ENCODE measurements at places on chromosomes 12 and 14.

DNA sequence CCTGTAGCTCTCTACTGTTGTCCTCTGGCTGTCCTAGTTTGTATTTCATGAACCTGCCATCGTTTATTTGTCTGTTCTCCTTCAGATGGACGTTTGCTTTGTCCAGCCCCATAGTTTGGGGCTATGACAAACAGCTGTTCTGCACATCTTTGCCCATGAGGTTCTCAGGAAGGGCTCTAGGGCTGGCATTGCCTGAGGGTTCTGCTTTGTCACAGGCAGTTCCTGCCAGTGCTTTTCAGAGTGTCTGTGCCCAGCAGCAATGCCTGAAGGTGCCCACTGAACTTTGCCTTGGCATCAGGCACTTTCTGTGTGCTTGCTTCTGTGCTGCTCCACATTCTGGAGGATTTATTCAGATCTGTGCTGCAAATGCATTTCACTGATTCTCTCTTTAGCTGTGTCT is 361.3 kb downstream of the TMEM121 start:
- DNase-seq = no peak

- no peak for DNase-seq
Observed at GRCh38 chr14:104442631-104443390, 136.8 kb upstream of the C14orf180 start.

DNA sequence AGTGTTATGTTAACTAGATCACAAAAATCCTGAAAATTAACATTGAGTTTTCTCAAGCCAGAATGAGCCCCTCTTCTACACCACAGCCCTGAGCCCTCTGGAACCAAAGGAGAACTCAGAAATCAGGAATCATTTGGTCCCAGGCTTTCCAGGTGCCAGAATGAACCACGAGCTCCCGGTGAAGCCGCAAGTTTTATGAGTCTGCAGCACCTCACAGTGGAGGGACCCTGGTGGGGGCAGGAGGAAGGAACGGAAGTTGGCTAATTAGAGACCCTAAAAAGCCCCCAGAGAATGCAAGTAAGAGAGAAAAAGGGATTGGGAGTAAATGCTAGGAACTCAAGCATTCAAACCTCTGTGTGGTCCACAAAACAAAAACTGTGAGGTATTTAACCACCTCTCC is 52.9 kb upstream of the BCL2L14 start:
- DNase-seq = no peak

DNA sequence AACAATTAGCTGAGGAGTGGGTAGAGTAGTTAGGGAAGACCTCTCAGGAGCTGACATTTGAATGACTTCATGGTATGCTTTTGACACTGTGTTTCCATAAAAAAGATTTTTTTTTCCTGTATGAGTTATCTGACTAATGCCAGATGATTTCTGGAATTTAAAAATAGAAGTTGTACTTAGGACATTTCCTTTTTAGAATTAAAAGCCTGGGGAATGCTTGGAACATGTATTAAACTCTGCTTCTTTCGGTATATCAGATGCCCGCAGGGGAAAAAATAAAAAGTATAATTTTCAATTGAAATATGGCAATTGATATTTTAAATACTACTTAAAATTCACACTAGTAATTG is 41.1 kb downstream of the BRMS1L start:
- no peak for DNase-seq

DNA sequence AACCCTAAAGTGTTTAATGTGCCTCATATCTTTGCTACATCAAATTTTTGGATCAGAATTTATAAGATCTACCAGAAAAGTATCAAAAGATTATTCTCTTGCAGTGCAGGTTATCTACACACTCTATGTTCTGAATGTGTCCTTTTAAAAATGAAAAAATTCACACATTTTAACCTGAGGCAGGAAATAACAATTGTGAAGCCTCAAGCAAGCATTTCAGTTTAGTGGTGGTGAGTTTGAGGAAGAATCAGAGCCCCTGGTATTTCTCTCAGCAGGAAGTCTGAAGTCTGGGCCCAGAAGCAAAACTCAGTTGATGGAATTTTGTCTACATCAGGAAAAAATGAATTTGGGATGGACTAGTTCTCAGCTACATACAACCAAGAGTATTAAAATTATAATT is 137.0 kb upstream of the PZP start:
- no peak for DNase-seq

DNA sequence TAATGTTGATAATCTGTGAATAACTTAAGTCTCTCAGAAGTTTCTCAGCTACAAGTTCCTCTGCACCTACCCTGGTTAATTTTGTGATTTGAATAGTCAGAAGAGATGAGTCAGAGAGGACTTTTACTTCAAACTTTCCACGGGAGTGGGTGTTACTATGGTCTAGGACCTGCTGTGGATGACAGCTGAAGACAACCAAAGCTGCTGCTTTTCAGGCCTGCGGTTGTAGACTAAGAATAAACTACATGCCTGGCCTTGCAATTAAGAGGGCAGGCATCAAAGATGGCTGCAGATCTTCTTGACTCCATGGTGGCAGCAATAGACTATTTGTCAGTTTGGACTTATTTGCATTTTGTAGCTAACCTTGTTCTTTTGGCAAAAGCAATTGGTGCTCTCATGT is 227.1 kb upstream of the KRR1 start:
- no peak for DNase-seq

GRCh38 chr12:95258151-95258550 is 40.5 kb downstream of the VEZT start:
- DNase-seq = no peak

DNA sequence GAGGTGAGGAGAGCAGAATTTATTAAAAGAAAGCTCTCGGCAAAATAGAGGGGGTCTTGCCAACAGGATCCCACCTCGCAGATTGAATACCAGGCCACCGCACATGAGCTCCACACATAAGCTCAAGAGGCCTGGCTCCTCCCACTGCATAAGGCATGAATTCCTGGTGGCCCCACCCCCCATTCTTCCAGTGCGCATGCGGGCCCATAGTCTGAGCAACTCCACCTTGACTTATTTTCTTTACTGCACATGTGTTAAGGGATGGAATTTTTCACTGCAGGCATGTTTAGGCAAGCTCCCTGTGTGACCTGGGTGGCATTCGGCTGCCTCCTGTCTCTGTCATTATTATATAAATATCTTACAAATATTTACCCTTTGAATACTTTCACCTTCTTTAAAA is 412.5 kb downstream of the RMST start:
- DNase-seq = no peak

- no peak for DNase-seq
Observed at GRCh38 chr12:128734371-128734770, 89.4 kb downstream of the SLC15A4 start.

GRCh38 chr12:18323159-18323558 is 61.8 kb downstream of the PIK3C2G start:
- no peak for DNase-seq

DNA sequence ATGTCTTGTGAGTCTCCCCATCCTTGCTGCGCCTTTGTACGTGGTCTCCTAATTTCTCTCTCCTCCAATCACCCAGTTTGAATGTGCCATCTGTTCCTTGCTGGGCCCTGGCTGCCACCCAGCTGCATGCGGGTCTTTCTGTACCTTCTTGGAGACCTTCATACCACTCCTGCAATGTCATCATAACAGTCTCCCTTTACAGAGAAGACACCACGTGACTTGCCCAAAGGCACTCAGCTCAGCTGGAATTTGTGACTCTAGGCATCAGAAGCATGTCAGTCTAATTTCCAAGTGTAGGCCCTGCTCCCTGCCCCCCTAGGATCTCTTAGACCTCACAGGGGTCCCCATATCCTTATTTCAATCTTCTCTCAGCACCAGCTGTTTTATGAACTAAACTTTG is 284.2 kb downstream of the TTC8 start:
- DNase-seq = no peak

DNA sequence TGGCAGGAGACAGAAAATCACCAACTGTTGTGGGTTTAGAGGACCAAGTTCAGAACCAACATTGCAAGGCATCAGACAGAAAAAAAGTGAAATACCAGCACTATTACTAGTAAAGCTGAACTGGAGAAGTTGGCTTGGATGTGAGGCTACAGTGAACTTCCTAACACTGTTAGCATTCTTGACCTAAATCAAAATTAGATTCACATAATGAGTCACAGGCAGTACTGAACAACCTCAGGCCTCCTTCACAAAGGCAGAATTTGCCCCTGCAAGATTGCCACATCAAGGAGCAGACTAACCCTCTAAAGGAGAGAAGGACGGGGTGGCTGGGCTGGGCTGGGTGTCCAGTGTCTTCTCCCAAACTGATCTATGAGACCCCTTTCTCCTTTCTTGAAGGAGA is 539.7 kb downstream of the SNAPC1 start:
- no peak for DNase-seq

- no peak for DNase-seq
Observed at GRCh38 chr12:52197371-52198231, 5.8 kb upstream of the KRT80 start.

DNA sequence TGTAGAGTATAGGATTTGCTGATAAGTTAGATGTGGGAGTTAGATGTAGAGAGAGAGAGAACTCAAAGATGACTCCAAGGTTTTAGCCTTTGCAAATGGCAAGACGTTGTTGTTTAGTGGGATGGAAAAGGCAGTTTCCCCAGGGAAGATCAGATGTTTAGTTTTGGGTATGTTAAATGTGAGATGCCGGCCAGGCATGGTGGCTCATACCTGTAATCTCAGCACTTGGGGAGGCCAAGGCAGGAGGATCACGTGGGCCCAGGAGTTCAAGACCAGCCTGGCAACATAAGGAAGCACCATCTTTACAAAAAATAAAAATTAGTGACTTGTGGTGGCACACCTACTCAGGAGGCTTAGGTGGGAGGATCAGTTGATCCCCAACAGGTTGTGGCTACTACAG is 33.5 kb downstream of the SCFD1 start:
- DNase-seq = no peak

DNA sequence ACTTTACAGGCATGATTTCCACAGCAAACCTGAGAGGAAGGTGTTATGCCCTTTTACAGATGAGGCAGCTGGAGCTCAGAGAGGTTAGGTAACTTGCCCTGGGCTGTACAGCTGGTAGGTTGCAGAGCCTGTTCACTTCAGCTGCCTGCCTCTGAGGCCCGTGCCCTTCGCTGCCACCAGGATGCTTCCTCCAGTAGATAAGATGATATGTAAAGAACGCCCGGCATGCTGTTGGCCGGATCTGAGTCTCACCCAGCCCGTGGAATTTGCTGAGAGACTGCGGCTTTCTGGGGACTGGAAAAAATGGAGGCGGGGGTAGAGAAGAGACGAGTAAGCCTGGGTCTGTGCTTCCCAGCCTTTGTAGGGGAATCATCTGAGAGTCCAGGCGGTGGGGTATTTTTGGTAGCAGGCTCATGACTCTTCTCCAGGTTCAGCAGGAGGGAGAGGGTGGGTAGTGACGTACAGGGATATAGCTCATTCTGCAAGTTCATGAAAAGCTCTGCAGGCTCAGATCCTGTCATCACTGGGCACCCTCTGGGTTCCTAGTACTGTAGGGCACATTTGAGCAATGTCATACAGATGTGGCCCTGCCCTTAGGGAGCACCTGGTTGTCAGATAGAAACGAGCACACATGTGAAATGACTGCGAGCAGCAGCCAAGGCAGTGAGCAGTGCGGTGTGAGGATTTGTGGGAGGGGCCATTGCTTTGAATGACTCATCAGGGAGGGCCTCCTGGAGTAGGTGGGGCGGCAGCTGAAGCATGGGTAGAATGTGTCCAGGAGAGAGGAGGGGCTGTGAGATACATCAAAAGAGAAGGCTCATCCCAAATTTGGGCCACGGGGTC is 159.4 kb downstream of the TSPAN9 start:
- no peak for DNase-seq

DNA sequence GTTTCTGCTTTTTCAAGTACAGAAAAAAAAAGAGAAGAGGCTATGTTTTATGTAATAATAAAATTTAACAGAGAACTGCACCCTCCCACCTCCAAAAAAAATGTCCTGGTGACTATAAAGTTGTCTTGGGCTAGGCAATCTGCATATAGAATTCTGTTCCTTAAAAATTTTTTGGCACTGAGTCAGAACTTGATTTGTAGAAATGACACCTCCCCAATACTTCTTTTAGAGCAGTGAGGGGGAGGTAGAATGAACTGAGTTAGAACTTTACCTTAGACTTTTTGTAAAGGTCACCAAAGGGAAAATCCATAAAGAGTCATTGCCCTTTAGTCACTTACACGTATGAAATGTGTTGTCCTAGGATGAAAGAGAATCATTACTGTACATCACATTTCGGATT is 80.0 kb downstream of the BTG1 start:
- no peak for DNase-seq

GRCh38 chr12:44331269-44331668 is 495.4 kb downstream of the TMEM117 start:
- no peak for DNase-seq

- DNase-seq = no peak
Observed at GRCh38 chr14:65549429-65549828, 136.9 kb downstream of the FUT8 start.

DNA sequence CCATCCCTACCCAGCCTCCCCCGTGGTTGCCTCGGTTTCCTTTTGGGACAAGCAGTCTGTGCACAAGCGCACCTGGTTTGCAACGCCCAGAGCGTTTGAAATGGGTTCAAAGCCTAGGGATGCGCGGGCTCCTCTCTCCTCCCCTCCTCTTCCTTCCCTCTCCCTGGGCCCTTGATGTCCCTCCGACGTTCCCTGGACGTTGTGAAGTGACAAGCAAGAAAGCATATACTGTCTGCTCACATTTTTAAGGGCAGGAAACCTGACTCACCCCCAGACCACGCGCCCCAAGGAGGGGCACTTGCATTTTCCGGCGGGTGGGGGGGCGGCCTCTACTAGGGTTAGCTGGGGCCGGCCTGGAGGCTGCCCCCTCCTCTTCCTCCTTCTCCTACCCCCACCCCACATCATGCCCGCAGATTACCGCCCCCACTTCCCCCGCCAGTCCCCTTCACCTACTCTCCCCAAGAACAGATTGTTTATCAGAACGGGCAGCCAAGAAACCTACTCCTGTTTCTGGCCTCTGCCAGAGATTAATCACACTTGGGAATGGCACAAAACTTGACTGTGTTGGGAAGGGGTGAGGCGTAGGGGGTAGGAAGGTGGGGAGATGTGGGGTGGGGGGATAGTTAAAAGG is 9.5 kb upstream of the IRF2BPL start:
- no peak for DNase-seq
